ENCODE measurements at places on chromosomes 13 and 19.
A peak's percentile ranks its signal among the peaks of the same experiment; 100 is the strongest.

DNA sequence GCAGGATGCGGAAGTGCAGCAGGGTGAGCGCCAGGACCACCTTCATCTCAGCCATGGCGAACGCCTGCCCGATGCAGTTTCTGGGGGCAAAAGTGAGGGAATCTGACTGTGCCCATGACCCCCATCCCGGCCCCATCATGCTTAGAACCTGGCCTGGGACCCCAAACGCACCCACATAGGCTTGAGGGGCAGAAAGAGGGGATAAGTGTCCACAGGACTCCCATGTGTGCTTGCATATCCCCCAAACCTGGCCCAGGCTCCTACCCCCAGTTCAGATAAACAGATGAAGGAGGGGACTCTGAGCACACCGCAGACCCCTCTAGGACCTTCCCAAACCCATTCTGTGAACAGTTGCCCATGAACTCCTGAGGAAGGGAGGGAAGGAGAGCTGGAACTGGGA is 16.0 kb upstream of the CYP4F2 start:
- DNase-seq = no peak

- peak; percentile 90 for DNase-seq
Measured at GRCh38 chr19:48325265-48325910, at the start of gene EMP3. EMP3 (plus strand) TSS chr19:48325552; CDS start chr19:48326845, 1,293 bp downstream.

DNA sequence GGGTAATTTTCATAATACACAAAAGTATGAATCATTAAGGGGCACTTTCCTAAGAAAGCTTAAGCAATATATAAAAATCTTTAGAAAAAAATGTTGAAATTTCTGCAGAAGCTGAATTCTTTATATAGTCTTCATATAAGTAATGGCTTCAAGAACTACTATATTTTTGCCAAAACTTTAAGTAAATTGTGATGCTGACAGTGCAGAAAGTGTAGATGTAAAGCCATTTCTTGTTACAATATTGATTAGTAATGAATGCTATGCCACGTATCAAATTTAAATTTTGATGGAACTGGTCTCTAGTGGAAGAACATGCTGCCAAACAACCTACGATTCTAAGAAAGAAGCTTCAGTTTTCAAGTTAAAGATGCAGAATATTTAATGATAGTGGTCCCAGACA is 1210.0 kb downstream of the SLITRK1 start:
- DNase-seq = no peak

DNA sequence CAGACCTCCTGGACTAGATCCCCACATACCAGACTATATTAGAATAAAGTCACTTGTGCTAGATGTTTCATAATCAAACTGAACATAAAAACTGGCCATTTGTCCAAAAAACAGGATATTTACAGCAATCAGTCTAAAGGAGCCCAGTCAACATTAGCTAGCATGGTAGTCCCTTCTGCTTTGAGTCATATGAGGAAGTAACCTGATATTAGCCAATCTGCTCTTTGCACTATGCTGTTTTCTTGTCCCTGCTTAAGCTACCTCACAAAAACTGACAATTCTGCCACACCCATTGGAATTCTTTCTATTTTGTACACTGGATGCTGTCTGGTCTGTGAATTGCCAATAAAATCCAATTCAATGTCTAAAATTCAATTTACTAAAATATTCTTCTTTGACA is 1824.2 kb downstream of the OLFM4 start:
- no peak for DNase-seq

DNA sequence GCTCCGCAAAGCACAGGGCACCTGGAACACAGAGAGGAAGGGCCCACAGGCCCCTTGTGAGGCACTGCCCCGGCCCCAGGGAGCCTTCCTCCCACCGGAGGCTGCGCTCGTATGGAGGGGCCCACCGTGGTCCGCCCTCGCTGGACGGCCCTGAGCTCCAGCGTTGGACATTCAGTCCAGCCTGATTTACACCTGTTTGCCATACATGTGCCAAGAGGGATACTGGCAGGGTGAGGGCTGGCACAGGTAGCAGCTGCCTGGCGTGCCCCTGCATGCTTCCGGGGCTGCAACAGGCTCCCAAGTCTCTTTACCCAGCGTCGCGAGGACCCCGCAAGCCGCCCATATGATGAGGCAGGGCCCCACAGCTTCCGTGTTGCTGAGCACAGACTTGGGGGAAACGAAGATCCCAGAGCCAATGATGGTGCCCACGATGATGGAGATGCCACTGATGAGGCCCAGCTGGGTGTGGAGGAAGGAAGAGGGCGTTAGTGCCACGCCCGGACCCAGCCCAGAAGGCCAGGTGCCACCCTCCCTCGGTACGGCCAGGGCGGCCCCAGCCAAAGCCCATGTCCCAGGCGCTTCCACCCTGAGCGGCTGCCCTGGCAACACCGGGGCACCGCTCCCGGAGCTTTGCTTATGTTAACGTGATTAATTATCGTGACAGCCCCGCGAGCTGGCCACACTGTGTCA is 5.1 kb downstream of the SLC7A9 start:
- DNase-seq = no peak

- no peak for DNase-seq
Measured at GRCh38 chr19:41705393-41706174, 2.8 kb upstream of the CEACAM5 start.

DNA sequence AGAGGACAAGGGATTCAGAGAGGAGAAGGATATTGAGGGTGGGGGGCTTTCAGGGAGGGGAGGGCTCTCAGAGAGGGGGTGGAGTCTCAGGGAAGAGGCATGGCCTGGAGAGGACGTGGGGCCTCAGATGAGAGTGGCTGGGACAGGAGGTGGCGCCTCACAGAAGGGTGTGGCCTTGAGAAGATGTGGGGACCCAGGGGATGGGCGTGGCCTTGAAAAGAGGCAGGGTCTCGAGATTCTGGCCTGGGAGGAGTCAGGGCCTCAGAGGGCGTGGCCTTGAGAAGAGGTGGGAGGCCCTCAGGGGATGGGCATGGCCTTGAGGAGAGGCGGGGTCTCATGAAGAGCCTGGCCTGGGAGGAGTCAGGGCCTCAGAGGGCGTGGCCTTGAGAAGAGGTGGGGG is 23.7 kb upstream of the TNFSF14 start:
- DNase-seq = no peak

- no peak for DNase-seq
Measured at GRCh38 chr19:3669947-3670795, 30.1 kb downstream of the PIP5K1C start.

GRCh38 chr13:73167028-73167820 is 108.4 kb downstream of the KLF5 start:
- no peak for DNase-seq

DNA sequence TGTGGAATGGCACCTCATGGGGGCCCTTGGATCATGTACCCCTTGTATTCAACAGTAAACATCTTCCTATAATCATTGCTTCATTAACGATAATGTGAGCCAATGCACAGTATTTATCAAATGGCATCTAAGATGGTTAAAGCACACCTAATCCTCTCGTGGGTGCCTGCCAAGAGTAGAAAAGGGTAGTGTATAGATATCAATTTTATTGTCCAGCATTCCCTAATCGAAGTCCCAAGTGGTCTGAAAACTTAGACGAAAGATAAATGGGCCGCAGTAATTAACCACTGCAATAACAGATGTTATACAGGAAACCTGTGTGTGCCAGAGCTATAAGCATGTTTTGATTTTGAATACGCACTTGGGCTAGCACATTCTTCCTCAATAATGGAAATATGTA is 667 bp upstream of the MBNL2 start:
- no peak for DNase-seq

- no peak for DNase-seq
Measured at GRCh38 chr13:78897200-78897599, 238.2 kb upstream of the OBI1 start.

- DNase-seq = no peak
Measured at GRCh38 chr13:50744116-50744660, 99.3 kb downstream of the DLEU7 start.

- DNase-seq = no peak
Measured at GRCh38 chr19:14840206-14840605, 5.2 kb upstream of the OR7A5 start.

DNA sequence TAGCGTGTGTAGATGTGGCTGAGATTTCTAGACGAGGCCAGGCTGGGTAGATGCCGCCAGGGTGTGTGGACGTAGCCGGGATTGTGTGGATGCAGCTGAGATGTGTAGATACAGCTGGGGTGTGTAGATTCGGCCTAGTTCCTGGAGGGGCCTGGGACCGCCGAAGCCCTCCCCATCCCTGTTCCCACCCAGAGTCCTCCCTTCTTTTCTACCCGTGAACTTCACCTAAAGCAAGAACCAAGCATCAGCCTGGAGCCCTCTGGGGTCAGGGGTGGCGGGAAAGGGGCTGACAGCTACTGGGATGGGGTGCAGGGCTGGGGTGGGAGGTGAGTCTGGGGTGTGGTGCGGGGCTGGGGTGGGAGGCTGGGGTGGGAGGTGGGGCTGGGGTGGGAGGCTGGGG is 768 bp downstream of the TMPRSS9 start:
- no peak for DNase-seq

DNA sequence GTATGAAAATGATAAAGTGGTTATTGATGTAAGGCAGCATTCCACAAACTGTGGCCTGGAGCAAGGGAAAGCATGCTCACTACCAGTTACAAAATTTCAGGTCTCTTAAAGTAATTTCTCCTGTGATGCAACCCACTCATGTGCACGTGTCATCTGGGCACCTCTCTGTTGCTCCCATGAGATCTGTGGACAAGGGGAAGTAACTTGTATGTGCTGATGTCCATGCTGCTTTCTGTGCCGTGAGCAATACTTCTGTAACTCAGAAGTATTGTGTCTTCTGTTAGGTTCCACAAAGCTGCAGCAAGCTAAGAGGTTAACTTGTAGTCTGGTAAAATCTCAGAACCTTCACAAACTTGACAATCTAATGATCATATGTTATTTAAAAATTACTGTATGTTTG is 930.0 kb upstream of the SLITRK6 start:
- no peak for DNase-seq

GRCh38 chr13:34044660-34045080 is 226.7 kb downstream of the RFC3 start:
- DNase-seq = no peak

DNA sequence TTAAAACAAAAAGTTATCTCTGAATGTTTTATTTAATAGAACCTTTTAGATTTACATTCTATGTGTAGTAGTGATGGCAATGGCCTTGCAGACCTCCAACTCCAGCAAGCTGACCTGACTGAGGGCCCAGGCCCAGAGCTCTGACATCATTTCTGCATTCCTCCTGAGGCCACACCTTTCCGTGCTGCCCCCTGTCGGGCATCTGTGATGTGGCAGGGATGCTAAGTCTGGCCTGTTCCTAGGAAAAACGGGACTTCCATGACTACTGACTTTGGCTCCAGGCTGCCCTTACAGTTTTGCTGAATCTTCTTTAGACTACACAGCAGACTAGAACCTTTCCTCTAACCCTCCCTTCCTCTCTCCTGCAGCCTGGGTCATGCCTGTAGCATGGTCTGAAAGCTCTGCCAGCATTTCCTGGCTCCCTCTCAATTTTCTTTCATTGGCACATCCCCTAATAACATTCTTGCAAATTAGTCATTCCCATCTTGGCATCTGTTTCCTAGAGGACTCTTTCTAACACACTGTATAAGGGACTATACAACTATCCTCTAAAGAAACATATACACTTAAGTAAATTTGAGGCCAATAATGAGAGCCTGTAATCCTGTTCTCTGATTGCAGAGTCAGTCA is 249.1 kb downstream of the GPC5 start:
- DNase-seq = no peak

GRCh38 chr19:1256646-1257474 is 8.5 kb downstream of the MIDN start:
- peak; percentile 19 for DNase-seq

DNA sequence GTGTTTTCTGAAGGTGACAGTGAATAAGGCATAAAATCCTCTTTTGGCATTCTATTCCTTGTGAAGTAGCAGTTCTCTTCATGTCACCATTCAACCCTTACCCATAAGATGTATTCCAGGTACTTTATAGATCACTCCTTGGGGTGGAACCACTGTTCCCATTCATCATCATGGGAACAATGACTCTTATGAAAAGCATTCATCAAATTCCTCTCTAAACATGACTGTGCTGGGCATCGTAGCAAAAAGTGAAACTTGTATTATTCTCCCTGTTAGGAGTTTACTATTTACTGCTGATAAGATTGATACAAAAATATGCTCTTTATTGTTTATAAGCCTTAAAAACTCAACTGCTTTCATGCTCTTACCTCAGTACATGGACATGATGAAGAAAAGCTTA is 793.4 kb downstream of the LIG4 start:
- no peak for DNase-seq

DNA sequence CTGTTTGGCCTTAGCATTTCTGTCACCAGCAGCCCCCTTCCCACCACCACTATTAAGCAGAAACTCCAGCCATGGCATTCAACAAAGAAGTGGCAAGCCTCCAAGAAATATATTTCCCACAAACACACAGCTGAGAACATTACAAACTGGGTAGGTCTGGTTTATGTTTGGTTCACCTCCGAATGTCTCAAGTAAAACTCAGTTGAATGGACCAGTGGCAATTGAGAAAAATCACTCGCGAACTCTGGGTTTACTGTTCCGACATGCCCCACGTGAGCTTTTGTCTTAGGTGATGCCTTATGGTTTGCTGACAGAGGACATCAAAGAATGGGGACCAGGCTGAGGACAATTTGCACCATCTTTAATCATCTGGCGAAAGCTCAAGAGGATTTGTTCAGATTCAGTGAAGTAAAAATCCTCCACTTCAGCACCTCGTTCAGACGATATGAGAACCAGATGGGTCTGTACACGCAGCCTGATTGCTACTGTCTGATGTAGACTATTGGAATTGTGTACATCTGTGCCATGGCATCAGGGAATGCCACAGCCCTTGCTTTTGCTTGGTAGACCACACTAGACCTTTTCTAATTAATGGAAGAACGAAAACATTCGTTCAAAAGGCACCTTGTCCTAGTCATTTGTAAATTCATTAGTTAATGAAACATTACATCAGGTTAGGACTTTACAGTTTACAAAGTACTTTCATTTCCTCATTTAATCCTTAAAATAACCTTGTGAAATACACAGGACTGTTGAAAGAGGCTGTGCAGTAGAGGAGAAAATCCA is 59.4 kb downstream of the SLC10A2 start:
- no peak for DNase-seq

DNA sequence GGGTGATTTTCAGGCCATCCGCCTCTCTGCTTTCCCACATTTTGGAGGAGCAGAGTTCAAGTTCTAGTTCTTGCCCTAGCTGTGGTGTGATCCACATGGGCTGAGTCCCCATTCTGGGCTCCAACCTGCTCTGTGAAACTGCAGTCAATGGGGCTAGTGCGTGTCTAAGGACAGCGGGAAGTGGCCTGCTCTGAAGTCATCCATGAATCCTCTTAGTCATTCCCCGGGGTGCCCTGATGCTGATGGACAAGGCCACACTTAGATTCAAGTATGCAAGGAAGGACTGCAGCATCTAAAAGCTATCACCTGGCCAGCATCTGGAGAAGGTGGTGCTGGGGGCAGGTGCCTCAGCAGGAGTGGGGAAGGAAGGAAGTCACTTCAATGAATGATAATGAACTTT is 94.6 kb downstream of the TSHZ3 start:
- DNase-seq = no peak

DNA sequence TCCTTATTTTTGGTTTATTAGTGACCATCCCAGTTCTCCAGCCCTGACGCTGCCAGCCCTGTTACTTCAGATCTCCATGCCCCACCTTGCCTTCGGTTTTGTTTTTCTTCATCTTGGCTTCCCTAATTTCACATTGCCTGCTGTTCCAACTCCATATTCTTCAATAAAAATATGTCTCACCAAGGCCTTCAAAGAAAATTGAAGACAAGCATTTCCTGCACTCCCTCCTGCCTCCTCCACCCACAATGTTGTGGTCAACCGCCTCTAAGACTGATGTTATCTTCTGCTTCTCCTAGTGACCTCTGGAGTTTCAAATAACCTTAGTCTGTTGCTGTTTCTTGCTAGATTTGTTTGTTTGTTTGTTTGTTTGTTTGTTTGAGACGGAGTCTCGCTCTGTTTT is 14.6 kb downstream of the PLD3 start:
- no peak for DNase-seq

Data from CD4-positive, alpha-beta T cell treated with Interleukin-21 for 1 hour (primary cell).